T-cell (primary cell): ENCODE measurements at places on chromosomes 2 and 18.

DNA sequence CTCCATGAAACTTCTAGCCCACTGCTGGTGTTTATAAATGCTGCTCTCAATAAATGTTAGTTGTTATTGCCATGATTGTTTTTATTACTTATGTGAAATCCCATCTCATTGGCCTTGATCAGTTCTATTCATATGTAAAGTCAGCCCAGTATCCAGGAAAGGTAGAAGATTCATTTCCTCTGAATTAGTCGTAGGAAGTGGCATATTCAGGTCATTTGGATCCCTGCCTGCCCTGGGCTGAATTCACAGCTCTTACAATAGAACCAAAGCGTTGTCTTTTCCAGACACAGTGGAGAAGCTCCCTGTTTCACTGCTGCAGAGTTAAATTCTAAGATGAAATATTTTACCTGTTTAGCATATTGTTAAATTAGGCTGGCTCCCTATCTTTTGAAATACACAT is 70.3 kb downstream of the MAIP1 start:
- DNase-seq = no peak

- DNase-seq = no peak
These were observed 312.3 kb downstream of the PRKCE start for GRCh38 chr2:45963816-45964215.

GRCh38 chr2:95062242-95063085 is 37.0 kb downstream of the MAL start:
- DNase-seq = no peak

GRCh38 chr2:241852116-241852980 is 6.3 kb downstream of the PDCD1 start:
- no peak for DNase-seq

- DNase-seq = peak; percentile 62
These were observed 1.9 kb downstream of the CLK1 start for GRCh38 chr2:200862532-200863000.

- no peak for DNase-seq
These were observed 2.6 kb upstream of the KRCC1 start for GRCh38 chr2:88058191-88058590.

DNA sequence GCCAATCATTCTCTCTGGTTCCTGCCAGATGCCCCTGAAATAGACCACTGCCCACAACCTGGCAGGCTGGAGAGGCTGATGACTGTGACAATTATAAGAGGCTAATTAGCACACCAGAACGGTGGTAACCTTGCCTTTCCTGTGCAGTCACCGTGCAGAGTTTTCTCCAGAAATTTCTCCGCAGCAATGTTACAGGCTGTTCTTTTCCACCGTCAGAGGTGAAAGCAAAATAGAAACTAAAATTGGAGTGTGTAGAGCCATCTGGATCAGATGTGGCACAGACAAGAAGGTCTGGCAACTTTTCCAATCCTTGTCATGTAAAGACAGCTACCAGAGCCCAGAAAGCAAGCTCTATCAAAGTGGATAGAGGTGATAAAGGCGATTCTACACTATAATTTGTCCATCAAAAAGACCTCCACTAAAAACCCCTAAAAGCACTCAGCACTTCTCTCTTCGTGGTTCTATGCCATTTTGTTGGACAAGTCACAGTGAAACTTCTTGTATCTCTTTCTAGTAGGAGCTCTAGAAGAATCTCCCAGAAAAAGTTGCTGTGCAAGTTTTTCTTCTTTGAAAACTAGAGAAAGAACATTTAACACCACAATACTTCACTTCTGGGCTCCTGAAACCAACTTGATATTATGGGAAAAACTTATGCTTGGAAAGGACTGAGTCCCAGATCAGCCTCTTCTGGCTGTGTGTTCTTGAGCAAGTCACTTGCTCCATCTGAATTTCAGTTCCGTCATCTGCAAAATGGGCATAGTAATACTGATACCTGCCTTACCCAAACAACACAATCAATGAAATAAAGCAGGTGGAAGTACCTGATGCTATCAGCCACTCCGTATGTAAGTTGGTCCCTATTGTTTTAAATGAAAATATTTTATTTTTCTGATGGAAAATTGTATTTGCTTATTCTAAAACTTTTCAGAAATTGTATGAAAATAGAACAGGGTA is 295.6 kb upstream of the DLGAP1 start:
- no peak for DNase-seq

GRCh38 chr2:15607709-15608391 is 16.2 kb downstream of the DDX1 start:
- no peak for DNase-seq

DNA sequence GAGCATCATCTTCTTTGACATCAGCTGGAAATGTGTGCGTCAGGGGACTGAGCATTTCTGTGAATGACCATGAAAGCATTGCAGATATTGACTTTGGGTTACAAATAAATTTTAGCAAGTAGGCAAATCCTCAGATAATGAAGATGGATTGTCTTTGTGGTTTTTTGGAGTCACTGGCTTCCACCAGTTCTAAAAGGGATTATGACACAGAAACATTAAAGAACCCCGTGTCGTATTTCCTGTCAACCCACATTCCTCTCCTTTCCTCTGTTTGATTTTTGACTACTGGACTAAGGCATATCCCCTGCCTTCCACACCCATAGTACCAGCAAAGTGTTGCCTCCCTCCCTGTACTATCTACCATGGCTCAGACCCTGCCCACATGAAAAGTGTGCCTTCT is 268.1 kb downstream of the MYO3B start:
- no peak for DNase-seq

DNA sequence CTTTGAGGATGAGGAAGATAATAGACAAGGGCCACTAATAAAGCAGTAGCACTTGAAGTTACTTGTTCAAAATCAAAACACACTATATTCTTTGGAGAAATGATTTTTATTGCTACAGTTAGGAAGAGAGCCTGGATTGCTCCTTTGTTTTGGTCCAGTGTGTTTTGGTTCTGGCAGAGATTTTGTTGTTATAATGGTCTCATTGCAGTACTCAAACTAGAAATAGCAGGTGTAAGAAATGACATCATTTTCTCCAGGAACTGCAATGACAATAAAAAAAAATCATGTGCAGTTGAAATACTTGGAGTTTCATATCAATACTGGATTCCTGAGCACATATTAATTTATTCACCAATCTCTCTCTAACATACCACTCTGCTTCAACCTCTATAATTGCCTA is 490.3 kb downstream of the CCDC85A start:
- no peak for DNase-seq
